AG09309 (cell line): ENCODE measurements at places on chromosomes 2 and 18.

DNA sequence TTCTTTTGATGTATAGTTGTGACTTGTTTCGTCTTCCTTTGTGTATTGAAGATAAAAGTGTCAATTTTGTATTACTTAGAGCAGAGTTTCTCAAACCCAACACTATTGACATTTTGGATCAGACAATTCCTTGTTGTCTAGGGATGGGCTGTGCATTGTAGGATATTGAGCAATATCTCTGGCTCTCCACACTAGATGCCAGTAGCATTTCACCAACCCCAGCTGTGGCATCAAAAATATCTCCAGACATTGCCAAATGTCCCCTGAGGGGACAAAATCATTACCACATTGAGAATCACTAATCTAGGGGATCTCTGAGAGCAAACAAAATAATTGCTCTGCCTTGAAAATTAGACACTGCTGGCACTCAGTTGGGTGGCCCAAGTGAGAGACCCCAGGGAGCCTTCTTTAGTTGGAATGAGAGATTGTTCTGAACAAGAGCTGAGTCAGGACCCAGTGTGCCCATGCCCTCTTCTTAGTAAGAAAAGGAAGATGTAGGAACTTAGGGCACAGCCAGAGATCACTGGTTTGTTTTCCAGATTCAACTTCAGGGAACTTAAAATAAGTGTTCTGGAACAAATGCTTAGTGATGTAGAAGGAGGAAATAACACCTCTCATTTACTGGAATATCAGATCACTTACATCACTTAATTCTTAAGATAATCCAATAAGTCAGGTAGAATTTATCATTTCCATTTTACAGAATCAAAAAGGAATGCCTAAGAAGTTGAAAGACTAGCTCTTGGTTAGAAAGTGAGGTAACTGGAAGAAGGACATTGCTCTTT lies 466.6 kb upstream of the TNP1 start:
- DNase-seq = no peak

GRCh38 chr2:64359171-64359891 lies 94.6 kb upstream of the LGALSL start:
- DNase-seq = no peak

DNA sequence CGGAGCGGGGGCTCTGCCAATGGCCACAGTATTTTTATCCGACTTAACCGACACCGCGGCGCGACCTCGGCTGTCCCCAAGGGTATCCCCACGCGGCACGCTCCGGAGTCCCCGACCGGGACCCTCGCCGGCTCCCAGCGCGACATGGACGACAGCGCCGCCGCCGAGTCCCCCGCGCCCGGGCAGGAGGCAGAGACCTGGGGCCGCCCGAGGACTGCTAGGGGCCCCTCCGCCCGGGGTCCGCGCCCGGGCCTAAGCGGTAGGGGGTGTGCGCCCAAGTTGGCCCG lies 468 bp downstream of the UXS1 start:
- no peak for DNase-seq

DNA sequence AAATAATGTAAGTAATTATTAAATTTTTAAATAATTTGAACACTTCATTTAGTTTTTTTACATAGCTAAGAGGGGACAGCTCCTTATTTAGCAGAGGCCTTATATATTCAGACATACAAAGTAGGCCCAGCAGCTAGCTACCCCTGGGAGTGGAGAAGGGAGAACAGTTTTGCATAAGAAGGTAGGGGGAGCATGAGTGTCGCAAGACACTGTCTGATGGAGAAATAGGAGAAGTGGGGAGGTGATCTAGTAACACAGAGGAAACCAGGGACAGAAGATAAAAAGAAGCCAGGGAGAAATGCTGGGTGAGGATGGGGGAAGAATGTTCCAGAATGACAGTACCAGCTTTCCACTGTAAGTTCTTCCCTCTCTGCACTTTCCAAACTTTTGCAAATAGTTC lies 16.0 kb upstream of the RGPD4 start:
- DNase-seq = no peak

- peak; percentile 14 for DNase-seq
These were observed 26.9 kb upstream of the DNMT3A start for GRCh38 chr2:25368660-25369059.

DNA sequence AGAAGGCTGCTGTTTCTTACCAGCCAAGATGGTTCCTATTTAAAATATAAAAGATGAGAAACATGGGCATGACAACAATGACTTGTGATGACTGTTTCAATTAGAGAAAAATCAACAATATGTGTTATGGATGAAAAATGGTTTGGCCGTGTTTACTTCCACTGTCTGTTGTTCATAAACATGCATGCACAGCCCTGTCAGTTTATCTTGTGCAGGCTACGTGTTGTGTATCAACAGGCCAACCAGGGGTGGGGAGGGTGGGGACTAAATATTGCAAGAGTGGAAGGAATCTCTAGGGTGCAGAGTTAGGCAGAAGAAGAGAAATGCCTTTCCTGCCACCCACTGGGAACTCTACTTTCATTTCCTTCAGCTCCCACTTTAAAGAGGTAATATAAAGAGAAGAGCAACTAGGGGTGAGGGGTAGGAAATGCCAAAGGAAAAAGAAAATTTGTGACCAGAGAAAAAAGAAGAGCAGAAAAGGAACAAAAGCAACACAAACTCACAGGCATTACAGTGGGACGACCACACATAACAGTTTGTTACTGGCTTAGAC lies 116.8 kb upstream of the MEIS1 start:
- no peak for DNase-seq

GRCh38 chr2:230984393-230985220 lies 11.3 kb upstream of the SPATA3 start:
- DNase-seq = no peak

GRCh38 chr2:355773-356172 lies 67.9 kb upstream of the ALKAL2 start:
- DNase-seq = no peak

DNA sequence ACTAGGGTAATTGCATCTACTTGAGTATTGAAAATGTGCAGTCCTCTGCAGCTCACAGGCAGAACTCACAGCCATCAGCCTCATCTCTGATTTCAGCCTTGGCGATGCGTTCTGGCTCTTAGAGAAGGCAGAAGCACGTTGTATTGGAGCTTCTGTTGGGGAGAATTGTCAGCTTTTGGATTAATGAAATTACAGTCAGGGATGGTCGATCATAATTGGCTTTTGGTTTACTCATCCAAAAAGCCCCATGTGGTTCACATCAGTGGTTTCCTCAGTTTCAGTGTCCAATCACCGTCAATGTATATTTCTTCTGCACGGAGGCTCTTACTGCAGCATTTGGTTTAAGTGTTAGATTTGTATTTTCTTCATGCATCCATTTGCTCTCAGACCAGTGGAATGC lies 218.5 kb upstream of the SOX11 start:
- DNase-seq = no peak

- no peak for DNase-seq
These were observed 128.2 kb upstream of the DLX2 start for GRCh38 chr2:172230889-172231401.
